Activated naive CD8-positive, alpha-beta T cell treated with anti-CD3 and anti-CD28 coated beads, Interleukin-2, amount 10 ng/mL, durations not matched to agents 7 days and 5 days (primary cell): ENCODE measurements at places on chromosomes 3 and 15. TPM values are rescaled to one million over a fixed set of nuclear protein-coding genes. Genes with fewer than 3 reads are reported as not detected.
A peak's percentile ranks its signal among the peaks of the same experiment; 100 is the strongest.

The CFAP92 gene
- total RNA-seq, result not detected

The CSPG5 gene
- total RNA-seq, result 0.25 TPM

The CMTM8 gene
- total RNA-seq, result 2.6 TPM

DNA sequence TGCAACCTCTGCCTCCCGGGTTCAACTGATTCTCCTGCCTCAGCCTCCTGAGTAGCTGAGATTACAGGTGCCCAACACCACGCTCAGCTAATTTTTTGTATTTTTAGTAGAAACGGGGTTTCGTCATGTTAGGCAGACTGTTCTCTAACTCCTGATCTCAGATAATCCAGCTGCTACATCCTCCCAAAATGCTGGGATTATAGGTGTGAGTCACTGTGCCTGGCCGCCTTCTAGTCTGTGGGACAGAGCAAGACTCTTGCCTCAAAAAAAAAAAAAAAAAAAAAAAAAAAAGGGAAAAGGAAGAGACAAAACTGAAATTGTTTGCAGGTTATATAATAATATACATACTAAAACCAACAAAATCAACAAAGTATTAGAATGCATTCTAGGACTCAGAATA, 215.2 kb downstream of the PCCB start:
- DNase-seq, result no peak
- H3K4me1 ChIP-seq, result no peaks in the 10 kb centered on the region
- no peak overlapping the region for H3K4me3 ChIP-seq
- no peak overlapping the region for H3K27ac ChIP-seq
- H3K27me3 ChIP-seq, result no peaks in the 10 kb centered on the region
- H3K36me3 ChIP-seq, result peaks cover 54% of the 10 kb centered on the region

DNA sequence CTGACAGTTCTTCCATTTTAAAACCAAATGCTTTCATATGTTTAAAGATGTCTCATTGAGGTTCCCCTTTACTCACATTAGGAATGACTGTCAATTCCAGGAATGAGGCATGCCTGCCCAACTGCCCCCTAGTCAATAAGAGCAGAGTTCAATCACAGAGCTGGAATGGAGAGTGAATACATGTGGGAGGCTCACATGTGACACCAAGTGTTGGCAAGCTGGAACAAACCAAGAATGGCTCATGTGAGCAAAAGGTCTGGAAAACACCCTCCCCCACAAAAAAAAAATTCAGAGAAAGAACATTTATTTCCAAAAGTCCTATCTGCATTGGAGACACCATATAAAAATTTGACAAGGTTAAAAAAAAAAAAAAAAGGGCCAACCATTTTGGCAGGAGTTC, 3.7 kb downstream of the PBRM1 start:
- no peaks in the 10 kb centered on the region for H3K27me3 ChIP-seq
- H3K4me1 ChIP-seq, result peaks cover 29% of the 10 kb centered on the region
- DNase-seq, result no peak
- H3K36me3 ChIP-seq, result peaks cover 13% of the 10 kb centered on the region
- H3K27ac ChIP-seq, result peak overlapping the region; percentile 14
- peak overlapping the region; percentile 6 for H3K4me3 ChIP-seq
